ENCODE measurements at places on chromosomes 4 and X.

DNA sequence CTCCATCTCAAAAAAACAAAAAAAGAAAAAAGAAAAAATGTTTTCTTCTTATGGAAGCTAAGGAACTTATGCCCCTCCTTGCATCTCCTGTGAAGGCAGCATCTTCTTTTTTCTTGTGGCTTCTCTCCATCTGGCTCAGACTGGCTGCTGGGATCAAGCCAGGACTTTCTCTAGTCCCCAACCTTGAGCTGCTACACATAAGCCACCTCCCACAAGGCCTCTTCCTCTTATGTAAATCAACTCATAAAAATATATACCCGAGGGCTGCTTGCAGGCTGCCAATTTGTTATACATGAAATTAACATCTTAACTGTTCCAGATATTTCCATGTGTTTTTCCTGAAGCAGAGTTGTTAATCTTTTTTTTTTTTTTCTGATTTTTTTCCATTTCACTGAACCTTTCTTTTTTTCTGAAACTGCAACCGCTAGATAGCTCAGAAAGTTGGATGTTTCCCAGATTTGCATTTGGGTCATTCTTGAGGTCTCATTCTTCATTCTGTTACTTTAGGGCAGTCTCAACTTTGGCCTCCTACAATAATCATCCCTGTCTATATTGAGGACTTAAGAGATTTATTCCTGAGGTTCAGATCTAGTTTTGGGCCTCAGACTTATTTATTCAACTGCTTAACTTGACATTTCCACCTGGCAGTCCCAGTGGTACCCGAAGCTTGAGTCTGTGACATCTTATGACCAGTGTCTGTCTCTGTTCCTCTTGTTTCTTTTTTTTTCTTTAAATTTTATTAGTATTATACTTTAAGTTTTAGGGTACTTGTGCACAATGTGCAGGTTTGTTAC lies 10.3 kb downstream of the SNX25 start:
- DNase-seq: peak; percentile 74

DNA sequence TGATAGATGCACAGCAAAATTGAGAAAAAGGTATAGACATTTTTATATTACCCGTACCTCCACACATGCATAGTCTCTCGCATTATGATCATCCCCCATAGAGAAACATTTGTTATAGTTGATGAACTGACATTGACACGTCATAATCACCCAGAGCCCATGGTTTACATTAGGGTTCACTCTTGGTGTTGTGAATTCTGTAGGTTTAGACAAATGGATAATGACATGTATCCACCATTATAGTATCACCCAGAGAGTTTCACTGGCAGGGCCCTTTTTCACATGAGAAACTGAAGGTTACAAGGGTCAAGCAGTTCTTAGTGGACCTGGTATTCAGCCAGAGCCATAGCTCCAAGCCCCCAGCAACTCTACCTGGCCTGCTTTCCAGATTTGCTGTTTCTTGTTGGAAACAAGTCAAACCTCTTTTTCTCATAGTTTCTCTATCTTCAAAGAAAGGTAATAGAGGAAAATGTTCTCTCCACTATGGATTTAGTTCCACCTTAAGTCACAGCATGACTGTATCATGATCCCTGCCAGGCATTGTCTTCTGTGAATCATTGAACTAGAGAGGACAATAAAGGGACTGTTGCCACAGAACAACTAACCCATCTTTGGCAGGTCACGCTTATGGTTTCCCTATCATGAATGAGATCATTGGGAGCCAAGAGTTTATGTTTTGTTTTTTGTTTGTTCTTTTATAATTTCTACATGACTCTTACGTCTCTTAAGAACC lies 64.0 kb downstream of the HHIP start:
- no peak for DNase-seq

DNA sequence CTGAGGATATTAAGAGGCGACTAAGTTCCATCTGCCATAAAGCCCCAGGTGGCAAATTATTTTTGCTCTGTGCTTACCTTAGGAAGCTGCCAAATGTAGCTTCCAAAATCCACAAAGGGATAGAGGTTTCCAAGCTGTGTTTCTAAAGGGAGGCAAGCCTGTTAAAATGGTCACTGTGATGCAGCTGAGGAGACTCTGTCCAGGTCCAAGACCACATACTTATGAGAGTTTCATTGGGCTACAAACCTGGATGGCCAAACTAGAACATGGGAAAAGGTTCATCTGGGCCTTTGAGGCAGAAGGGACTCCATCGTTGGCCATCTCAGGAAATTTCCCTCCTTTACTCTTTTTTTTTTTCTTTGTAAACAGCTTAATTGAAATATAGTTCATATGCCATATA lies 306.9 kb upstream of the FGF13 start:
- DNase-seq: no peak

- DNase-seq: no peak
Measured at GRCh38 chr4:177473991-177474390, 31.8 kb upstream of the AGA start.

- DNase-seq: no peak
Measured at GRCh38 chr4:14078326-14078725, 450.8 kb upstream of the BOD1L1 start.

Data from AG09309 (cell line).